ENCODE measurements at places on chromosomes 6 and 20.

DNA sequence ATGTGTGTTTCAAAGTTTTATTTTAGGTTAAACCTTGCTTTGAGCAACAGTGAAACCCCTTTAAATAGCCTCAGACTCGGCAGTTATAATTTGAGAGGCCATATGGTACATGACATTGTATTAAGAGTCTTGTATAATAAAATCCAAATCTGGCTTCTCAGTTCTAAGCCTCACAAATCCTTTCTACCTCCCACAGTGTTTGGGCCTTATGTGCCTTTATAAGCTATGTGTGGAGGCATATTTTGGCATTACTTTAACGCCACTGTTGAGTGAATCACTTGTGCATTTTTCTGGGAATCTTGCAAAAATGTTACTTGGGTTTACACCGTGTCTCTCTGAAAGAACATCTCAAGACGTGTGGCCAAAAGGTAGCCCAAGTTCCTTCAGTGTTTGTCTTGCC, 152.4 kb downstream of the COL9A1 start:
- H3K27ac ChIP-seq = no peak overlapping the region
- H3K36me3 ChIP-seq = no peaks in the 10 kb centered on the region
- H3K4me1 ChIP-seq = no peaks in the 10 kb centered on the region
- H3K27me3 ChIP-seq = peaks cover 19% of the 10 kb centered on the region
- no peak for DNase-seq

DNA sequence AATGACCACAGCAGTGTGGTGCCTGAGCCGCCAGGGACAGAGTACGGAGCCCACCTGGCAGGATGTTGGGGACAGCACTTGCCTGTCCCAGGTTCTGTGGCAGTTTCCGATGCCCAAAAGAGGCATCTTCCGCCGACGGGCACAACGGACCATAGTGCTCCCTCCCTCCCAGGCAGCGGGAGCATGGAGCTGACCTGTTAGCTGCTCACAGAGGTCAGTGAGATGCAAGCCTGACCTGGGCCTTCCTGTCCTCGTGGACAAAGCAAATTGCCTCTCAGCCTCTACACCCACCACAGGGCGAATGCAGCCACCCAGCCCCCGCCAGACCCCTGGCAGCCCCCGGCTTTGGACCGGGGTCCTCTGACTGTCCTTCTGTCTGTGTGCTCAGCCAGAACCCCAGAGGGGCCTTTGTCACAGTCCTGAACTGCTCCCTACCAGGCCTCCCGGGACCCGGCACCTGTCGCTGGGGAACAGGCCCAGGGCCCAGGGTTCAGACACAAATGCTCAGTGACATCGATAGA, 16.2 kb upstream of the FRMD1 start:
- no peak overlapping the region for H3K4me3 ChIP-seq
- no peaks in the 10 kb centered on the region for H3K36me3 ChIP-seq
- DNase-seq = no peak
- no peak overlapping the region for H3K27ac ChIP-seq

GRCh38 chr6:30769088-30769852, 24.9 kb upstream of the IER3 start:
- H3K4me3 ChIP-seq = peak overlapping the region; percentile 53
- peaks cover 69% of the 10 kb centered on the region for H3K4me1 ChIP-seq
- H3K27me3 ChIP-seq = no peaks in the 10 kb centered on the region
- H3K36me3 ChIP-seq = peaks cover 26% of the 10 kb centered on the region
- DNase-seq = peak; percentile 93

GRCh38 chr6:107673076-107673494, 151.0 kb downstream of the SCML4 start:
- H3K27ac ChIP-seq = no peak overlapping the region
- no peak for DNase-seq
- no peaks in the 10 kb centered on the region for H3K27me3 ChIP-seq
- no peak overlapping the region for H3K4me3 ChIP-seq
- peaks cover 8% of the 10 kb centered on the region for H3K4me1 ChIP-seq

GRCh38 chr20:35617397-35618262, 2.0 kb downstream of the SPAG4 start:
- H3K27me3 ChIP-seq = no peaks in the 10 kb centered on the region
- H3K4me3 ChIP-seq = peak overlapping the region; percentile 94
- peaks cover 83% of the 10 kb centered on the region for H3K36me3 ChIP-seq
- DNase-seq = peak; percentile 83
- peaks cover 49% of the 10 kb centered on the region for H3K4me1 ChIP-seq
- H3K27ac ChIP-seq = peak overlapping the region; percentile 100

GRCh38 chr20:56004611-56005388, 519 bp downstream of the CBLN4 start:
- H3K4me3 ChIP-seq = no peak overlapping the region
- H3K27me3 ChIP-seq = no peaks in the 10 kb centered on the region
- H3K4me1 ChIP-seq = no peaks in the 10 kb centered on the region
- no peak for DNase-seq
- no peak overlapping the region for H3K27ac ChIP-seq
